A549 (cell line): ENCODE measurements at places on chromosomes 5 and 9.

DNA sequence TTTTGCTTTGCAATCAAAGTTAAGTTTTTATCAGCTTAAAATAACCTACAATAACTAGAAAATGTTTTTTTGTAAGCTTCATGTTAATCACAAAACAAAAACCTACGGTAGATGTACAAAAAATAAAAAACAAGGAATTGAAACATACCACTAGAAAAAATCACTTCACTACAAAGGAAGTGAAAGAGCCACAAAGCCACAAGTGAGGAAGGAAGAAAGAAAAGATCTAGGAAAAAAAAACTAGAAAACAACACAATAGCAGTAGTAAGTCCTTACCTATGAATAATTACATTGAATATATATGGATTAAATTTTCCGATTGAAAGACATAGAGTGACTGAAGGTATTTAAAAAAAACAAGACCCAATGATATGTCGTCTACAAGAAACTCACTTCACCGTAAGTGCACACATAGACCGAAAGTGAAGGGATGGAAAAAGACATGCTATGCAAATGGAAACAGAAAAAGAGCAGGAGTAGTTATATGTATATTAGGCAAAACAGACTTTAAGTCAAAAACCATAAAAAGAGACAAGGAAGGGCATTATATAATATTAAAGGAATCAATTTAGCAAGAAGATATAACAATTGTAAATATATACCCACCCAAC, 13.4 kb upstream of the ZDHHC21 start:
- no peak for DNase-seq

DNA sequence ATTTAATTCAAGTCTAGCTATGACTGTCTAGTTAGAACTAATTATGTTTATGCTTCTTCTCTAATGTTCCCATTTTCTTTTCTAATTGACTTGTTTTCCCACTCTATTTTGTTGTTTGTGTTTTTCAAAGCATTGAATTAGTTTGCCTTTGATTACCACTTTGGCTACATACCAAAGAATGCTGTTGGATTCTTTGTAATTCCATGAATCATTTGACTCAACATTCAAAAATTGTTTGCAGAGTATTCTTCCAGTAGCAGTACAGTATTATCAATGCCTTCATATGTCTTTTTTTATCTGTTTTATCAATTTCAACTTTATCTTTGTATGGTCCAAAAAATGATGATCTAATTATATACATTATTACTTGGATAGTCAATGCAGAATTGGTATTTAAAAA, 288.7 kb downstream of the RFX3 start:
- no peak for DNase-seq

DNA sequence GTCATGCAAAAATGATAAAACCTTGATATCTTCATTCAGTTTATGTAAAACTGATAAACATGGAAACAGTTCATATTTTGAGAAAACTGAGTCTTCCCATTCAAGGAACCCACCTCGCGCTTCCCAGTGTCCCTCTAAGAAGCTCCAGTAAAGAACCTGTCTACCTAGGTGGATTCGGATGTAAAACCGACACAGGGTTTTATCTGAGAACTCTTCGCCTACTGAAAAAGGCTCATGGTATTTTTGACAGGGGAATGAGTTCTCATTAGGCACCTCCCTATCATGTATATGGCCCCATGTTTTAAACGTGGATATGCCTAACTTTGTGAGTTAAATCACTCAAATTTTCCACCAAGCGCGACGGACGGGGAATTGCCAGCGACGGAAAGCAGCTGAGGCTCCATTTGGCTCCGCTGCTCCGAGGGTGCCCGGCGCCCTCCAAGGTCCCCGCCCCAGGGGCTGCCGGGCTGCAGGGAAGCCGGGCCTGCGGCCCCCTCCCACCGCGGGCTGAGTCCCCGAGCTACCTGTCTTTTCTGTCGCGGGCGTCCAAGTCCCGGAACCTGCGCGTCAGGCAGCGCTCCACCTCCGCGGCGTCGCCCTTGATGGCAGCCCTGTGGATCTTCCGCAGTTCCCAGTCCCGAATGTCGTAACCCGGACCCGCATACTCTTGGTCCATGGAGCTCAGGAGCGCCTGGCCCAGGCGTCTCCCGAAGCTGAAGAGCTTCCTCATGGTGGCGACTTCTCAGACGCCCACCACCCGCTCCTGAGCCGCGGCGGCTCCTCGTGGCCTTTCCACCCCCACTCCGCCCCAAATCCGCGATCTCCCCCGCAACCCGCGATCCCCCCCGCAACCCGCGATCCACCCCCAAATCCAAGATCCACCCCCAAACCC, 594 bp downstream of the ANKRD18A start:
- no peak for DNase-seq

DNA sequence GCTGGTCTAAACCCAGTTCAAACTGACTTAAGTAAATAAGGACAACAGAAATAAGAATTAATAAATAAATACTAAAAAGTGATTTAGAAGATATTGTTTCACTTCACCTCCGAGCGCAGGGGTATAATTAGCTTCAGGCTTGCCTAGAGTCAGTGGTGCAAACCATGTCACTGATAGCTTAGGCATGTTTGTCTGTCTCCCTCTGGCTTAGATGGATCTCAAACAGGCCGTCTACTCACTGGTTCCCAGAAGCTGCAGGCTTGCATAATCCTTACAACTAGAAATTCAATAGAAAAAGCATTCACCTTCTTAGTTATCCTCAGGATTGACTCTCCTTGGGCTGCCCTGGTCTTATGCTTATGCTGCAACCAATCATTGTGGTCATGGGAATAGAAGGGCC, 629.8 kb upstream of the WWC1 start:
- DNase-seq = no peak

DNA sequence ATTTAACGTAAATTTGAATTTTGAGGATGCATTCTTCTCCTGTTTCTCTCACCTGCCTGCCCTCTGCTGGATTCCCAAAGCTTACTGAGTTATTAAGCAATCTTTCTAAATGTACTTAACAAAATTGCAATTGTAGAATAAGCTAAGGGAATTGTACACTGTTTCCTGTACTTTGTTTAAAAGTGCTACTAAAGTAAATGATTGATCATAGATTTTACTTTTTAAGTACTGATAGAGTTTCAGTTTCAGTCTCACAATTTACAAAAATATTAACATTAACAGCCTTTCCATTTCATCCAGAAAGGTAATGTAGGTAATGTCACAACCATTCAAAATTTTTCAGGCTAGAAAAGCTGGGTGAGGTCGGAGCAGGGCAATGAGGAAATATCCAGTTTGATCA, 4.8 kb upstream of the RANBP17 start:
- DNase-seq = no peak

GRCh38 chr5:158435161-158435616, 576.2 kb upstream of the CLINT1 start:
- DNase-seq = no peak

- no peak for DNase-seq
These were observed 243.1 kb downstream of the AUH start for GRCh38 chr9:91118704-91119025.
